ENCODE measurements at places on chromosomes 2 and 18.

GRCh38 chr2:150280231-150280630 is 207.2 kb downstream of the RND3 start:
- DNase-seq = no peak

DNA sequence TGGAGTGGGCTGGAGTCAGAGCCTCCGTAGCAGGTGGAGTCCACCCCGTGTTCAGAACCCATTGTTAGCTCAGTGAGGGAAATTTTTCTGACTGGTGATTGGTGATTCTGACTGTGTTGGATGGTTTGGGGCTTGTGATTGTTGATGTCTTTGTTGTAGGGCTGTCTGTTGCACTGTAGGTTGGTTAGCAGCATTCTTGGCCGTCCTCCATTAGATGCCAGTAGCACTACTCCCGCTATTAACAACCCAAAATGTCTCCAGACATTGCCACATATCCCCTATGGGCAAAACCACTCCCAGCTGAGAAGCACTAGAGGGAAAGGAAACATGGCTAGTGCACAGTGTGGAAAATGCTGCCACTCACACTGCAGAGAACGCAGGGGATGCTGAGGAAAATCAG is 51.7 kb downstream of the ARMC9 start:
- DNase-seq = no peak

DNA sequence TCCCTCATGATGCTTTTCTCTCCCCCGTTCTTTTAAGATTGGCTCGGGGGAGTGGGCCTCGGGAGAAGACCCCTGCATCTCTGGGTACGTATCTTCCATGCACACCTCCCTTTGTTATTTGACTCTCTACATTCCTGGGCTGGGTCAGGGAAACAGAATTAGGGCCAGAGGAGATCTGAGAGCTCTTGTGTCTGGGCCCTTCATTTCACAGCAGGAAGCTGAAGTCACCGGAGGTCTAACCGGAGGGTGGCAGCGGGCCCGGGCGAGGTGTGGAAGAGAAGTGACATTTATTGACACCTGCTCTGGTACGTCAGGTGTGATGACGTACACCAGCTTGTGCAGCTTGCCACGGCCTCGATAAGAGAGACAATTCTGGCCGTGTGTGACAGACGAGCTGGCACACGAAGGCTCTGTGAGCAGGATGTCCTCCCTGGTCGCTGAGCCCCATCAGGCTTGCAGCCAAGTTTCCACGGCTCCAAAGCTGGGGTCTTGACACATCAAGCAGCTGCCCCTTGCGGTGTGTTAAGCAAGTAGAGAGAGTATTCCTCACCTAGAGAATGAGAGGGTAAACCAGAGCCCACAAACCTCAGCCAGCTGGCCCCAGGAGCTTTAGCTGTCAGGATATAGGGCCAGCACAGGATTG is 30.4 kb downstream of the TOGARAM2 start:
- DNase-seq = no peak

DNA sequence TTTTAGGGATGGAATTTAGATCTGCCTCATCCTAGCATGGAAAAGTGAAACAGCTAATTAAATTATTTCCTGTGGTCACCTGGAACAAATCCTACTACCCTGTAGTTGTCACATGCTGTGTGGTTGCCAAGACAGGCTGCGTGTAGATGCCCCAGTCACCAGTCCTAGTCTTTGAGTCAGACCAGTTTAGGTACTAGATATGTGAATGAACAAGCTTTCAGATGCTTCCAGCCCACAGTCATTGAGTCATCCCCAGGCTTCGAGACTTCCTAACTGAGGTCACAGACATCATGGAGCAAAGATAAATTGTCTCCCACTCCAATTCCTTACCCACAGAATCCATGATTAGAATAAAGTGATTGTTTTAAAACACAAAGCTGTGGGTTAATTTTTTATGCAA is 35.8 kb upstream of the GRB14 start:
- no peak for DNase-seq

- DNase-seq = no peak
Measured at GRCh38 chr2:109511168-109511567, 102.6 kb downstream of the SEPTIN10 start.

GRCh38 chr18:10748641-10749040 is 222.8 kb downstream of the NAPG start:
- no peak for DNase-seq

DNA sequence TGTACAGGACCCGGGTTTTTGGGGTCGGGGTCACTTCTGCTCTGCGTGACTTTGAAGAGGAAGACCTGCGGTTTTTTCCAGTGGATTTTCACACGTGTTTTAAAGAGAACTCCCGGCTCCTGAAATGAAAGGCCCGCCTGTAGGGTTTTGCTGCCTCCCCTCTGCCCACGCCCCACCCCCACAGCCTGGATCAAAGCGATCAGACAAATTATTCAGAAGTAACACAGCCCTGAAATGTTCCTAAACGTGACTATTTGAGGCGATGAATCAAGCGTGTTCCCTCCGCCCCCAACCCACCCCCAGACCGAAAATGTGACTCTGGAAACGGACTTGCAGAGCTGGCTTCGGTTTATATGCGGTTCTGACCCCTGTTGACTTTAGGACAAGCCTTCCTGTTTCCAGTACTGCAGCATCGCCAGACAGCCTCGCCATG is 28.7 kb upstream of the SMIM21 start:
- DNase-seq = no peak

DNA sequence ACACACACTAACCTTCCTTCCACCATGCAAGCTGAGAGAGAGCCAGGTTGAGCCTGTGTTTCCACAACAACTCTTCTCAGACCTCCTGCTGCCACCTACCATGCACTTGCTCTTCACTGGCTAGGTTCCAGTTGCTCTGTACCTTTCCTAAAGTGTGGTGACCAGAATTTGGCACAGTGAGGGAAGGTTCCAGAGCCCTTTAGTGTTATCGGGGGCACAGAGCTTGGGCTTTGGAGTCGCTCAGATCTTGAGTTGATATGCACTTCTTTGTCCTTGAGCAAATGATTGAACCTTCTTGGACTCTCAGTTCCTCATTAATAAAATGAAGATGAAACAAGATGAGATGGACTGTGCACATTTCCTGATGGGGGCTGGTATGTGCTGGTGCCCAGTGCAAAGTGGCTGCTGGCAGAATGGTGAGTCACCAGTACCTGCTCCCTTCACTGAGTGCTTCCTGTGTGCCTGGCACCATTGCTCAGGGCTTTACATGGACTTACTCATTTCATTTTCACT is 47.1 kb downstream of the NEDD4L start:
- no peak for DNase-seq
